ENCODE measurements at places on chromosomes 7 and 10.
A peak's percentile ranks its signal among the peaks of the same experiment; 100 is the strongest.

GRCh38 chr7:47026780-47027361 is 555.0 kb downstream of the TNS3 start:
- no peak for DNase-seq

GRCh38 chr7:139595806-139596205 is 72.3 kb downstream of the CLEC2L start:
- DNase-seq: no peak

DNA sequence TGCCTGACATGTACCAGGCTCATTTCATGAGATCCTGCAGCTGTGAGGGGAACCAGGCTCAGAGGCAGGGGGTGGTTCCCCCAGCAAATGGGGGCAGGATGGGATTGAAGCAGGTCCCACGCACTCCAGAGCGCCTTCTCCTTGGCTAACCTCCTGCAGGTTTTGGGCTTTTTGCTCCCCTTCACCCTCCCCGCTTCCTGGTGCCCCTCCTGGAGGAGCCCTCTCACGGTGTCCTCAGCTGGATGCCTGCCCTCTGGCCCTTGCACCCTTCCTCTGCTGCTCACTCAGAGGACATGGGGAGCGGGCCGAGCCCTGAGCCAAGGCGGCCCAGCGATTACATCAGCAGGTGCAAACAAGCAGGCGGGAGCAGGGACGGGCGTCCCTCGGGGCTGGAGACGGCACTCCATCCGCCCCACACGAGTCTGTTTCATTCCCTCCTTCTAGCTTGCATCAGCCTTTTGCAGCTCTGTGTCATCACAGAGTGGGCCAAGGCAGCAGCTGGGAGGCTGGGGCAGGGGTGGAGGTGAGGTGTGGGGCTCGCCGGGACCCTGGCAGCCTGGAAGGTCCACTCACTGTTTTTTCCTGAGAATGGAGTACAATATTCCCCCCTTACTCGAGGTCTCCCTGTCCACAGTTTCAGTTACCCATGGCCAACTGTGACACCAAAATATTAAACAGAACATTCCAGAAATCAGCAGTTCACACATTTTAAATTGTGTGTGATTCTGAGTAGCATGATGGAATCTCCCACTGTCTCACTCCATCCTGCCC is 52.7 kb upstream of the SLC29A3 start:
- peak; percentile 43 for DNase-seq

GRCh38 chr10:2978574-2979273 is 88.6 kb upstream of the PFKP start:
- DNase-seq: no peak

GRCh38 chr7:31204071-31204470 is 136.5 kb downstream of the NEUROD6 start:
- DNase-seq: no peak

- no peak for DNase-seq
Observed at GRCh38 chr10:86017841-86018734, 348.5 kb downstream of the GRID1 start.

GRCh38 chr10:88097536-88097935 is 234.1 kb downstream of the PTEN start:
- DNase-seq: no peak

DNA sequence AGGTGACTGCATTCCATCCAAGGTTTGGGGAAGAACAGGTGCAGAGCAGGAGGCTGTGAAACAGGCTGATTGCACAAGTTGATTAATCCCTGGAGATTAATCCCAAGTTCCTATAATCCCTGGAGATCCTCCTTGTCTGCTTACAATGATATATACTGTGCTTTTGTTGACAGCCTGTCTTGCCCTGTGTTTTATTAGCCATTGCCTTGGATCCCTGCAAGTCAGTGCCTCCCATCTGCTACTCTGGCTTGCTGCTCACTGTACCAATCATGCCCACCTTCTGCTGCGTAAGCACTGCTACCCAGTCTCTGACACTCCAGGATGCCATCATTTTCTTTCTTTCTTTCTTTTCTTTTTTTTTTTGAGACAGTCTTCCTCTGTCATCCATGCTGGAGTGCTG is 65.4 kb downstream of the ANKRD61 start:
- no peak for DNase-seq

DNA sequence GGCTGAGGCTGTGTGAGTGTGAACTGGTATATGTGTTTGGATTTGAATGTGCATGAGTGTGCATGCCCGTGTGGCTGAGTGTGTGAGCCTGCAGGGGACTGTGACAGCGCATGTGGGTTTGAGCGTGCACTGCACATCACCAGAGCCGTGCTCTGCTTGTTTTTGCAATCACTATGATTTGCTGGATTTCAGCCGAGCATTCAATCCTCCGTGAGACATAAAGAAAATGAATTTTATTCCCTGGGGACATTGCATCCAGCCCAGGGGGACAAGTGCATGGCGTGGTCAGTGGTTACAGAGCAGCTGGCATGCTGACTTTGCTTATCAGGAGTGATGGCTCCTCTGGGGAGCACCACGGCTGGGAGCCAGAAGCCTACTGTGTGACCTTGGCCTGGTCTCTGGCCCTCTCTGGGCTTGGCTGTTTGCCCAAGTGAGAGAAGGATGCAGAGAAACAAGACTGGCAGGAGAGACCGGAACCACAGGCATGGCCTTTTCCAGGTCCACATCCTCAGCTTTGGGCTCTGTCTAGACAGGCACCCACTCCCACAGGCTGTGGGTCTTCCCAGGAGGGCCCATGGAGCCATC is 160.2 kb upstream of the UNC5B start:
- DNase-seq: no peak

DNA sequence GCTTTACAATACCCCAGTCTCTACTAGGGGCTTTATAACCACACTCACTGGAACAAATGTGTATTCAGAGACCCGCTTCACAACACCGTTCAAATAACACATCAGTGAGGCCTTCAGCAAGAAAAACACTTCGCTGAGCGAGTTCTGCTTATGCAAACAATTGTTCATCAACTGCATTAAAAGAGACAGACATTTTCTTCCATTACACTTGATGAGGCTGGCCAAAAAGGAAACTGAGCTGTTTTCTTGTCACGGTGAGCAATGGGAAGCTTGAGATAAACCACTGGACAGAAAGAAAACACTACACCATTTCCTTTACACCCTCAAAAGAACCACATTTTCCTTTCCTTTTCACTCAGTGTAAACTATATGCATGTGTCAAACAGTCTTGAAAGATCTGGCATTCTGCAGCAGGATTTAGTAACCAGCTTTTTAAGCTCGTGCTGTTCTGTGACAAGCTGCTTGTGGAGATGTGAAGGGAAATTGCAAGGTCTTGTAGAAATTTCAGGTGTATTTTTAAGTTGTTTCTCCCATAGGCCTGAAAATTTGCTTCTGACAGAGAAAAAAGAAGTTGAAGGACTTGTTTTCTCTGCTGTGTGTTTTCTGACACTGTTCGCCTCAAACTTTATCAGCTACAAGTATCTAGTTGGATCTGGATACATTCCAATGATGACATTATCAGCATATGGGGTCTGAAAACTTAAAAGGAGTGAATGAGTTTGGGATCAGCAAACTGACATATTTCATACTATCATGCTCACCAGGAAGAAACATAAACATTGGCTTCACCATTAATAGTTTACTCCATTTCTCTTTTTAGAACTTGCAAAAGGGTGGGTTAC is 693.1 kb downstream of the PARD3 start:
- DNase-seq: peak; percentile 62

GRCh38 chr7:157188091-157188665 is 49.5 kb downstream of the UBE3C start:
- DNase-seq: no peak

DNA sequence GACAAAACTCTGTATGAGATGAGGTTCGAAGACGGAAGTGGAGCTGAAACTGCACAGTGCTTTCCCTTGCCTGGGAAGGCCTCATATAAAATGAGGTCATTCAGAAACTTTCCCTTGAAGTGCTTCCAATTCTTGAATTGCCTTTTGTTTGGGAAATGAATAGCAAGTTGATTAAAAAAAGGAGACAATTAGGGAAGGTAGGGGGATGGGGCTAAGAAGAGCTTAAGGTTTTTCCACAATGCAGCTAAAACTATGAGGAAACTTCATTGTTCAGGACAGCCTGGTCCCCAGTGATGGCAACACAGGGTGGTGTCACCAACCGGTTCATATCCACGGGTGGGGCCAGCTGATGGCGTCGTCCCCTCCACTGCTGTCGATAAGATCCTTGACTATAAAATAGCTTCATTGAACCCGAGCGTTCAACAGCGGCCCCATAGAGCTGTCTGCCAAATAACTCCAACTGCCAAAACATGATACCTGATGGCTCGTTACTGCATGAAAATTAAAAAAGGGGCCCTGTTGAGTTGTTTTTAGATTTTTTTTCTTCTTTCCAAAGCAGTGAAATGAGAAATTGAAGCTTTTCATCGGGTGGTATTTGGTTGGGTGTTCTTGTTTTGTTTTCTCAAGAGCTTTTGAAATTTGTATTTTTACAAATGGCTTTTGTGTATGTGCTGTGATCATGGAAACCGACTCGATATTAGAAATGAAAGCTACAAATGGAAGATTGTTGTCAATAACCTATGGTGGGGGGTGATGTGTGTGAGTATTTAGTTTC is 2.8 kb upstream of the CELF2 start:
- no peak for DNase-seq
